ENCODE measurements at places on chromosomes 6 and 20.
A peak's percentile ranks its signal among the peaks of the same experiment; 100 is the strongest.

DNA sequence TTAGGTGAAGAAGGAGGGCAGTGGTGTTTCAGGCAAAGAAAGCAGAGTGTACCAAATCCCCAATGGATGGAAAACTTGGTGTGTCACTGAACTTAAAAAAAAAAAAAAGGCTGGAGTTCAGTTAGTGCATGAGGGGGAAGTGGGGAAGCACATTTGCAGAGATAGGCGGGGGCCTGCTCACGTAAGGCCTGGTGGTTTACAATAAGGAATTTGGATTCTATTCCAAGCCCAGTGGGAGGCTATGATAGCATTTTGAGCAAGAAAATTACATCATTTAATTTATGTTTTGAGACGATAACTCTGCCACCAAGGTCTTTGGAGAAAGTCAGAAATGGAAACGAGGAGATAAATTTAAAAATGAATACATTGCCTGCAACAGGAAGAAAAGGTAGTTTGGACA lies 225.5 kb downstream of the EYA4 start:
- DNase-seq = no peak

DNA sequence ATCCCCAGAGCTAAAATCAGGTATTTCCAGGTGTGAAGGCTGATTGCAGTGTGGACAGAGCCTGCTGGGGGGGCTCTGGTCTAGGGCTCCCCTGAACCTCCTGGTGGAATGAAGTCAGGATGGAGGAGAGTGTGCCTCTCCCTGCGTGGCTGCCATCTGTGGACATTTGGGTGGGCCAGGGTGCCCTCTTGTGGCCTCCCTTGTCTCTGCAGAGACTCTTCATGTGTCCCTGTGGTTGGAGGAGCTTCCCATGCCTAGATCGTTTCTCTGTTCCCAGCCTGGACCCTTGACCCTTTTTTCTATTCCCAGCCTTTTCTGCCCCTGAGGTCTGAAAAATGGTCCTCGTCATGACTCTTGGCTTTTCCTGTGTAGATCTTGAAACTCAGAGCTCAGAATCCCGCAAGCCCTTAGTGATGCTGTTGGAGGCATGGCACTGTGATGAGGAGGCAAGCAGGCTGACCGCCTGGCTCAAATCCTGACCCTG lies 9.9 kb upstream of the PSMF1 start:
- DNase-seq = no peak

GRCh38 chr20:19783966-19784401 lies 25.9 kb downstream of the RIN2 start:
- no peak for DNase-seq

- DNase-seq = peak; percentile 13
These were observed 477.1 kb downstream of the BTBD3 start for GRCh38 chr20:12394786-12395185.

- DNase-seq = peak; percentile 78
These were observed 114.4 kb downstream of the CEBPB start for GRCh38 chr20:50304923-50305635.

- peak; percentile 98 for DNase-seq
These were observed 9.6 kb downstream of the DYNLRB1 start for GRCh38 chr20:34525709-34526416.

GRCh38 chr6:135722190-135722589 lies 129.3 kb upstream of the PDE7B start:
- DNase-seq = no peak

- no peak for DNase-seq
These were observed 18.4 kb downstream of the THBS2 start for GRCh38 chr6:169235286-169235685.

DNA sequence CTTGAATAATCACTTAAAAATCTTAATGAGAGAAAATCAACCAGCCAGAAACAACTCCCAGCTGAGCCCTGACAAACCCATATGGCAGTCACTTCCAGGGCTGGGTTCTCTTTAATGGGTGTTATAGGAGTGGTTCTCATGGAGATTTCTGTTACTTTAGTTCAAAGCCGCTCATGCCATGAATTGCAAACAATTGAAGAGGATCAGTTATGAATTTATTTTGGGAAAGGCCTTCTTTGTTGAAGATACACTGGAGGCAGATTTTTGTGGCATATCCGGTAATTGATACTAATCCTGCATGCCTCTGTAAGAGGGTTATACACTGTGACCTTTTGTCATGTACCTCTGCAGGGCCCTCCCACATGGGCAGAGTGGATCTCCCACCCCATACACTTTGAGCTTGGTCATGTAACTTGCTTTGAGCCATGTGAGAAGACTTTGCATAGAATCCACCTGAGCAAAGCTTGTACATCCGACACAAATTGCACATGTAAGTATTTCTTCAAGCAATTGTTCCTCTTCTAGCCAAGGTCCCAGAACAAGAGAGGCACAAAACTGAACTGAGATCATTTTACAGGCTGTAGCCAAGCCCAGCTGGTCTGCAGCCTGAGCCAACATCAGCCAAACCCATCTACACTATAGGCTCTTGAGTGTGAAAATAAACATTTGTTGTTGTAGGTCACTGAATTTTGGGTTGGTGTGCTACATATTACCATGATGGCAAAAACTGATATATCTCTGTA lies 492.3 kb downstream of the PREX1 start:
- DNase-seq = no peak

DNA sequence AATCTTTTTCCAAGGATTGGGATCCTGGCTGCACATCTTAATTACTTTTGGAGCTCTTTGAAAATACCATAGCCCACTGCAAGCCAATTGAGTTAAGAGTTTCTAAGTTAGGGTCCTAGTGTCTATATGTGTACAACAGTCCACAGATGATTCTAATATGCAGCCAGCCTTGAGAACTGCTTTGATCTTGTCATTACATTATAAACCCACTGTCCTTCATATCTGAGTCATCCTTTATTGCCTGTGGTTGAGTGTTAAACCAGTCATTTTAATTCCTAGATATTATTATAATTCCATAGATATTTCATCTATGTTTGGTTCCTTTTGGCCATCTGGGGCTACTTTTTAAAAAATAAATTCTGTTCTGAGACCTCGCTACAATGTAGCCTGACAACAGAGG lies 24.1 kb downstream of the MCM8 start:
- DNase-seq = no peak

DNA sequence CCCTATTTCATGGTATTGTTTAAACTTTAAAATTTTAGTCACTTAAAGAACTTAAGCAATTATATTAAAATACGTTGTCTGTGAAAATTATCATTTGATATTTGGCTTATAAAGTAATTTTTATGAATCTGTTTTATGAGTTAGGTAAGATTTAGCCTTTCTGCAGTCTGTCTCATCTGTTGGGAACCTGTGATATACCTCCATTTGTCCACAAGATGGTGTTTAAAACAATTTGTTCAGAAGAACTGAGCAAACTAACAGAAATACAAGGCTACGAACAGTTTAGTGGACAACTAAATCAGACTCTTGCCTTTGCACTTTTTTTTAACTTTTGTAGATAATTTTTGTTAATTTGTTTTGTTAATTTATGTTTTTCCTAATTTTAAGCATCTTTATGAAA lies 92.4 kb downstream of the COL9A1 start:
- no peak for DNase-seq

GRCh38 chr20:41531518-41532275 lies 86.5 kb downstream of the CHD6 start:
- DNase-seq = no peak

- DNase-seq = no peak
These were observed 70.6 kb downstream of the SHPRH start for GRCh38 chr6:145893586-145893985.

DNA sequence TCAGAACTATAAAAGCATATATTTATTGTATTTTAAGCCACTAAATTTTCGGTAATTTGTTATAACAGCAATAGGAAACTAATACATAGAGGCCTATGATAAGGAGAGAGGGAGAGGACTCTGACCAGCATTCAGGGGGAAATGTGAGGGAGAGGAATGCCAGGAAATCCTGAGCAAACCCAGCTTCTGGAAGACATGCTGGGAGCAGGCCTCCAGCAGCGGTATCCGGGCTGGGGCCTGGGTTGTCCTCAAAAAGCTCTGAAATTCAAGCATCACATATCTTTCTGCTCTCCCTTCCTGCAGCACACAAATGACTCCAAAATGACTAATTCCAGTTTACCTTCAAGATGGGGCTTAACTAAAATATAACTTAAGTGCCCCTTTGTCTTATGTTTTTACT lies 33.4 kb upstream of the RIMS1 start:
- DNase-seq = no peak

GRCh38 chr6:56104591-56104990 lies 142.8 kb downstream of the COL21A1 start:
- no peak for DNase-seq

GRCh38 chr20:54058420-54059139 lies 11.8 kb downstream of the BCAS1 start:
- no peak for DNase-seq

GRCh38 chr6:37865504-37865903 lies 46.0 kb downstream of the ZFAND3 start:
- DNase-seq = no peak

DNA sequence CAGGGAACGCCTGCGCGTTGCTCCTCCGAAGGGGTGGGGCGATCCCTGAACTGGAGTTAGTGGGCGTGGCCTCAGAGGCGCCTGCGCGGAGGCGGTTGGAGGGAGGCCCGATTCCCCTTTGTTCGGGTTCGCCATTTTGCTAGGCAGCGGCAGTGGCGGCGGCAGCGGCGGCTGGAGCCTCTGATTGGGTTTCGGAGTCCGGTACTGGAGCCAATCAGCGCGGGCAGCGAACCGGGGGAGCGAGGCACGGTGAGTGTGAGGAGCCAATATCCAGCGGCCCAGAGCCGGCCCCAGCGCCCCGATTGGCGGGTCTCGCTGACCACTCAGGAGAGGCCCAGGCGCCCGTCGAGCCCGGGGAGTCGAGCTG lies at the start of gene NFYA:
TSS of gene NFYA (plus strand) at position 139 of the 367 bp plus-strand sequence. CDS start 6,116 bp downstream, outside the sequence.
- peak; percentile 100 for DNase-seq

- no peak for DNase-seq
These were observed 86.2 kb downstream of the SLC24A3 start for GRCh38 chr20:19298652-19299051.

DNA sequence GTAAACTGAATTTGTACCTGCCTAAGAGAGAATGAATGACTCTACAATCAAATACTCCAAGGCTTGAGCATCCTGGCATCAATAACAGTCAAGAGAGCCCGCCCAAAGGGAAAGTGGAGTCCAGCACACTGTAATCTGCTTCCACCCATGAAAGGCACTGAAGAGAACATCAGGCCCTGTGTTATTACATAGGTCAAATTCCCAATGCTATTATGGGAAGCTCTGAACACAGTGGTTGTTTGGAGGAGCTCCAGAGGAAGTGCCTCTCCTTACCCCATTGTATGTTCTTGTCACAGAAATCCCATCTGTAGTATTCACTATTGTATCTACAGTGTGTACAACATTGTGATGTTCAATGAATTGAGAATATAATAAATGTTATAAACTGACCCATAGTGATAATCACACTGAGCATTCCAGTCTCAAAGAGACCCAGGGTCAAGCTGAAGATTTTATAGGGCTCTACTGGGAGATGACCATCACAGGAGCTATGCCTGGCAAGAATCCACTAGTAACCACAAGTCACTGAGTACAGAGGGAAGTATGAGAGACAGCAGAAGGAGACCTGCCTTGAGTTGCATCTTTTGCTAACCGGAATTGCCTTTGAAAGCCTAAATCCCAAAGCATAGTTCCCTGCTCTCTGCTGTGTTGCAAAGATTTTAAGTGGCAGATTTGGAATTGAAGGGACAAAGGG lies 446.7 kb downstream of the GJA1 start:
- DNase-seq = peak; percentile 21

GRCh38 chr6:91173186-91173585 lies 586.3 kb upstream of the MAP3K7 start:
- no peak for DNase-seq

GRCh38 chr20:49335476-49335875 lies 57.6 kb upstream of the ZNFX1 start:
- no peak for DNase-seq

GRCh38 chr6:150194195-150194594 lies 51.4 kb downstream of the PPP1R14C start:
- DNase-seq = no peak

DNA sequence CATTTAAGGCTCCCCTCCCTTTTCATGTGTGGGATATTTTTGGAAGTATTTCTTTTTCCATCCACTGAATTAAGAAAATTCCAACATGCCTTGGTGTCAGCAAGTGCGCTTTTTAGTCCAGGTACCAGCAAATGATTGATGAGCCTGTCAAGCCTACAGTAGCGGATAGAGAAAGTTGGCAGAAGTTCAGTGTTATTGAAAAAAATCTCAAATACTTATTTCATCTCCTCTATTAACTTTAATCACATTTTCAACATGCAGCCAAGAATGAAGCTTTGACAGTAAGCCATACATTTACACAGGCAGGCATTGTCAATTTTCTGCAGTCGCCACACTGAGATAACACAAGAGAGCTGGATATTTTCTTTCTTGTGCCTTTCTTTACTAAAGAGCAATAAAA lies 50.4 kb downstream of the BLOC1S5 start:
- no peak for DNase-seq

DNA sequence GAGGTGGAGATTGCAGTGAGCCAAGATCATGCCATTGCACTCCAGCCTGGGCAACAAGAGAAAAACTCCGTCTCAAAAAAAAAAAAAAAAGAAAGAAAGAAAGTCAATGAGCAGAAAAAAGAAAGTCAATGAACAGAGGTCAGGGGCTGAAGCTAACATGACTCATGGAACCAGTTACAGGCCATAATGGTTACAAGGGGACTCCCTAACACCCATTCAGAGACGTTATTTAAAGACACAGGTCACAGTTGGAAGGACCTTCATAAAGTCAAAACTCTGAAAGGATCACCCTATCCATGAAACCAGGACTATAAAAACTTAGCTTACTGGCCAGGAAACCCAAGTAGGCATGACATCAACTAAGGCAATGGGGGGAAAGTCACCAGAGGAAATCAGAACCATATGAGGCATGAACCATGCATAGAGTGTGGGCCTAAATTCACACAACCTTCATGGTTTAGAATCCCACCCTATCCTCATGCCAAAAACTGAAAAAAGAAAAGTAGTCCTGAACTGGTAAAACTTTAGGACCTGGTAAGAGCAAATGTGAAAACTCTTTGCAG lies 18.2 kb downstream of the FBXL4 start:
- no peak for DNase-seq

GRCh38 chr6:3714768-3715167 lies 36.7 kb downstream of the PXDC1 start:
- no peak for DNase-seq

Measured in T1000 (cell line).